HCEC 1CT (cell line): ENCODE measurements at places on chromosomes 2 and 18.

- DNase-seq = no peak
Observed at GRCh38 chr2:69570474-69570873, 73.1 kb downstream of the AAK1 start.

DNA sequence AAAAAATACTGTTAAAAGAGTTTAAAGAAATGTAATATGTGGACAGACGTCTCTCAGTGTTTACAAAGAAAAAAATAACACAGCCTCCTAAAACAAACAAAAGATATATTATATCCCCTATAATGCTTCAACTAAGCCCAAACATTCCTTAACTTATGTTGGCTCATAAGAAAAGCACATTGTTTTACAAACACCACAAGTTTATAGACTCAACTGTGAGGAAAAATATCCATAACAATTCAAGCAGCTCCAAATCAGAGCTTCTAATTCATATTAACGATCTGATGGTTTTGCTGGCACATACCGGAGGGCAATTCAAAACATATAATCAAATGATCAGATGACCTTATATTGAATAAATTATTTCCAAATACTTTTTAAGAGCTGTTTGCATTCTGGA lies 5.5 kb downstream of the LPIN2 start:
- no peak for DNase-seq

GRCh38 chr2:44200011-44200410 lies 31.3 kb downstream of the PPM1B start:
- DNase-seq = no peak

DNA sequence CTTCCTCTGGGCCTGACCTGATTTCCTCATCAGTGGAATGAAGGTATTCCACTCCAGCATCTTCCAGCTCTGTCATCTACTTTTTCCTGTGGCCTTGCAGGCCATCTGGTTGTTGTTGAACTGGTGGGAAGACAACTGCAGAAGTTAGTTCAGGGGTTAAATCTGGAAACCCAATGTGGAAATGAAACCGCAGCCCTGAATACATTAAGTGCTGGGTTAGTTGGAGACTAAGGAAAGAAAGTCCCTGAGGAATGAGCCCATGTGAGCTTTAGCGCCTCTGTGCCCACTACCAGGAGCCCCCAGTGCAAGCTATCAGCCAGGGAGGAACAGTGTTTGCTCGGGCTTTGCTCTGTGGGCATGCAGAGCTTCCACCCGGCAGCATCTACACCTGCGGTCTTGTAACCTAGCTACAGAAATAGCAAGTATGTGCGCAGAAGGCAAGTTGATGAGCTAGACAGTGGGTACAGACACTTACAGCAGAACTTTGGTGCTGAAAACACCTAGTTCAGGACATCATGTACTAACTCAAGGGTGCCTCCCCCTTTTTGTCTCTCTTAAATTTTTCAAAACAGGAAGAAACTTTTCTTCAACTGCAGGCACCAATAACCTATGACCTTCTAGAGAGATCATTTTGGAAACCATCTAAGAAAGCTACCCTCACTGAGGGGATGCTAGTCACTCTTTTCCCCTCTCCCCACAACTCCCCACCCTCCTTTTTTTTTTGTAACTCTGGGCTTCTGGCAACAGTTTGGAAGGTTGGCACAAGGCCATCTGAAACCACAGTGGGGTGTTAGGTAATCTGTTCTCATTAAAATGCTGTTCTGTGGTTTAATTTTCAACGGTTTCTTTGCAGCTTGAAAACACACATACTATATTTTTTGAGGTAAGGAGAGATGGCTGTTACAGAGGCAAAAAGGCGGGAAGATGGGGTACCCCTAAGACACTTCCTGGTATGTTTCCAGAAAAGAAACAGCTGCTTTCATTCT lies 18.3 kb upstream of the CXCR4 start:
- no peak for DNase-seq

GRCh38 chr18:71798986-71799673 lies 745.0 kb downstream of the CBLN2 start:
- DNase-seq = no peak

GRCh38 chr18:39486268-39486667 lies 1920.7 kb upstream of the CELF4 start:
- DNase-seq = no peak

DNA sequence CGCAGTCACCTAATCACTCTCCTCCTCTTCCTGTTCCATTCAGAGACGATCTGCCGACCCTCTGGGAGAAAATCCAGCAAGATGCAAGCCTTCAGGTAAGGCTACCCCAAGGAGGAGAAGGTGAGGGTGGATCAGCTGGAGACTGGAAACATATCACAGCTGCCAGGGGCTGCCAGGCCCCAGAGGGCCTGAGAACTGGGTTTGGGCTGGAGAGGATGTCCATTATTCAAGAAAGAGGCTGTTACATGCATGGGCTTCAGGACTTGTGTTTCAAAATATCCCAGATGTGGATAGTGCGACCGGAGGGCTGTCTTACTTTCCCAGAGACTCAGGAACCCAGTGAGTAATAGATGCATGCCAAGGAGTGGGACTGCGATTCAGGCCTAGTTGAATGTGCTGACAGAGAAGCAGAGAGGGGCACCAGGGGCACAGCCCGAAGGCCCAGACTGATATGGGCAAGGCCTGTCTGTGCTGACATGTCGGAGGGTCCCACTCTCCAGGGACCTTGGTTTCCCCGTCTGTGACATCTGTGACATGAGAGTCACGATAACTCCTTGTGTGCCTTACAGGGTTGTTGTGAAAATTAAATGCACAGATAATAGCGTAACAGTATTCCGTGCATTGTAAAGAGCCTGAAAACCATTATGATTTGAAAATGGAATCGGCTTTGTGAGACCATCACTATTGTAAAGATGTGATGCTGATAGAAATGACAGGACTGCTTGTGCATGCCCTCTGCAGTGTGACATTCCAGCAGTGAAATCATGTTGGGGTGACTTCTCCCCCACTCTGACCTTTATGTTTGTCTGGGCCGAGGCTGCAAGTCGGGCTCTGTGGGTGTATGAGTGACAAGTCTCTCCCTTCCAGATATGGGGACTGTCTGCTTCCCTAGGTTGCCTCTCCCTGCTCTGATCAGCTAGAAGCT lies 510 bp downstream of the IL1RN start:
- no peak for DNase-seq

- DNase-seq = peak; percentile 67
Observed at GRCh38 chr2:200127848-200128247, 172.5 kb downstream of the MAIP1 start.

DNA sequence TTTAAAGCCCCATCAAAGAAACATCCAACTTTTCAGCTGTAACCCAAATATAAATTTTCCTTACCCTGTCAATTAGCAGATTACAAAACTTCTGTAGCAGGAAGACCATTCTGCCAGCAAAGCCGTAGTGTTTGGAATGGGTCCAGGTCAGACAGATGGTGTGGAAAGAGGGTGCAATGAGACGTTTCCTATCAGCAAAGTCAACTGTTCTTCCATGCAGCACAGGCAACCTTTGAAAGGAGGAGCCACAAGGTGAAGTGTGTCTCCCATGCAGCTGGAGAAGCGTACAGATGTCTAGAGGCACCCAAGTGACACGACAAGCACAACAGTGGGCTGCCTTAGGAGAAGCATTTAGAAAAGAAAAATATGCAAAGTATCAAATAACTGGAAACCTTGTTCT lies 83.7 kb downstream of the SP3 start:
- peak; percentile 2 for DNase-seq

DNA sequence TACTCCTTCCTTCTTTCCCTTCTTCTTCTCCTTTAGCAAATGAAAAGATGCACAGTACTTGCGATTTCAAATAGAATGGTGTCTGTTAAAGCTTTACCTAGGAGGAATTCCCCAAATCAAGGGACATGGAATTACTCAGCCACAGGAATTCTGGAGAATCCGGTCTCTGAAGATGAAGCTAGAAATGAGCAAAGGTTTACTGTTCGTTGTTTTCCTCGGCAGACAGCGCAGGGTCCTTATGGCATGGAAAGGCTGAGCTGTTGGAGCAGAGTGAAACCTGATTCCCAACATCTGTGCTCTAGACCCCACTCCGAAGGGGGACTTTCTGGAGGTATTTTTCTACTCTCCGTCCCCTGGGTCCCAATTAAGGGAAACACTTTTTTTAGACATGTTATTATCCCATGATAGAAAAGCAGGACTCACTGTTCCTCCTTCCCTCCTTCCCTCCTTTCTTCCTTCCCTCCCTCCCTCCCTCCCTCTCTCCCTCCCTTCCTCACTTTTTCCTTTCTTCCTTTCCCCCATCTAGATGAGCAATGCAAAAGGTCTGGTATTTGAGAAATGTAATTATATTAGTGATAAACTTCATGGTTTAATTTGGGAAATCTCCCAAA lies 47.1 kb downstream of the CDCA7 start:
- DNase-seq = no peak

DNA sequence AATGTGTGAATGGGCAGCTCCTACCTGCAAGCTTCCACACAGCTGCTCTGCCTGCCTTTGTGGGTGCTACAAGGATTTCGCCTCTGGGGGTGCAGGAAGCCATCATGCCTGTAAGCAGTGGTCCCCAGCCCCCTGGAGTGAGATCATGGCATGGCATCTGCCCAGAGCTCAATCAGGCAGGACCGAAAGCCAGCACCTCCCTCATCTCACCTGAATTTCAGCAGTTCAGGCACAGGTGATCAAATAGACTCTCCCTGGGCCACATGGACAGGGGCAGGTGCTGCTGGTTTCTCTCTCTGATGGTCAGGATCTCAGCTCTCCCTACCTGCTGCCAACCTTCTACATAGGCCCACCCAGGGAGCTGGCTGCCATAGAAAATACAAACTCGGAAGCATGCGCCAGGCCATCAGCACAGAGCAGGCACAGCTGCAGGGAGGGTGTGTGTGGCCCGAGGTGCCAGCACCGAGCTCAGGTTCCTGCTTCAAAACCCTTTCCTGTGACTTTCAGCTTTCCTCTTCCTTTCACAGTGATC lies 133.2 kb upstream of the ID2 start:
- DNase-seq = no peak

DNA sequence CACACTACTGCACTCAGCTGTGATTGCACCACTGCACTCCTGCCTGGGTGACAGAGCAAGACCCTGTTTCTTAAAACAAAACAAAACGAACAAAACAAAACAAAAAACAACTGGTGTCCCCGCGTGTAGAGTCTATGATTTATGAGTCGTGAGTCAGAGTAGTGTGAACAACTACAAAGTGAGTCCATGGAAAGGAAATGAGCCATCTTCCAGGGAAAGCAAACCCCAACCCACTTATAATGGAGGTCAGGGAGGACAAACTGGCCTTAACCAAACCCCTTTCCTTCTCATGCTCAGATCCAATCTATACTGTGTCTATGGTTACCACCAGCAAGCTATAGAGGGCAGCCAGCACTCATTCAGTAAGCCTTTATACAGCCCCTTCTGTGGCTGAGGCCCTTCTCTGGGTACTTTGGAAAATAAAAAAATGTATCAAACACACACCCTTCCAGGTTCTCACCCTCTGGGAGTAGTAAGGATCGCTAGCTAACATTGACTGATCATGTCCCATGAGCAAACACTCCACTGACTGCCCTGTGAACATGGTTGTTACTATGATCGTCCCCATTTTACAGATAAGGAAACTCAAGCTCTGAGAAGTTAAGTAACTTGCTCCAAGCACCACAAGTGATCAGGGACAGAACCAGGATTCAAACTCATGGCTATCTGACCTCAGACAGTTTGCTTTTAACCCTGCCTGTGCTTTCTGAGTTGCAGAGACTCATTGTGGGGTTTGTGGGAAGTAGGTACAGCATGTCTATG lies 24.7 kb upstream of the COLEC12 start:
- DNase-seq = peak; percentile 86

GRCh38 chr2:222643134-222643533 lies 12.8 kb downstream of the FARSB start:
- no peak for DNase-seq

DNA sequence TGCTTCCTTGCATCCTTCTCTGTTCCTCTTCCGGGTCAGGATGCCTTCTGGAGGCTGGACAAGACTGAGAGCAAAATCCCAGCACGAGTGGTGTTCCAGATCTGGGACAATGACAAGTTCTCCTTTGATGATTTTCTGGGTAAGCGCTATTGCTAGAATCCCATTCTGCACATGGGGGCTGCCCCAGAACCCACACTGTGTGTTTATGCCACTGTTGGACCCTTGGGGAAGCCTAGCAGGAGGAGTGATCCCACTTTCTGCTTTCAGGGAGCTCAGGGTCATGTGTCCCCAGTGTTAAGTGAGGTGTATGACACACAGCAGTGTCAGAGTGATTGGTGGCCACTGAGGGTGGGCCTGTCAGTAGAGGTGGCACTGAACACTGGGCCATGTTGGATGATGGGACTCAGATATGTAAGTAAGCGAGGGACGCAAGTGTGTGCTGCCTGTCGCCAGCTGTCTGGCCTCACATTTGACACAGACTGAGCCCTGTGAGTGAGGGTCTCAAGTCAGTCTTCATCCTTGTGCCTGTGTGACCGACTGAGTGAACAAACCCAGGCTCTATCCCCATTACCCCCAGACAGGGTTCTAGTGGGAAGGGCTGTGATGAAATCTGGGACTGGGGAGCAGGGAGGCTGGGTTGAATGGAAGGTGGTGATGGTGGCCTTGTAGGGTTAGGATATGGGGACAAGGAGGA lies 220.9 kb downstream of the DYSF start:
- DNase-seq = no peak

- no peak for DNase-seq
Observed at GRCh38 chr2:186913870-186914269, 64.9 kb upstream of the ZSWIM2 start.

- DNase-seq = peak; percentile 65
Observed at GRCh38 chr2:230668184-230668938, 44.3 kb upstream of the CAB39 start.

DNA sequence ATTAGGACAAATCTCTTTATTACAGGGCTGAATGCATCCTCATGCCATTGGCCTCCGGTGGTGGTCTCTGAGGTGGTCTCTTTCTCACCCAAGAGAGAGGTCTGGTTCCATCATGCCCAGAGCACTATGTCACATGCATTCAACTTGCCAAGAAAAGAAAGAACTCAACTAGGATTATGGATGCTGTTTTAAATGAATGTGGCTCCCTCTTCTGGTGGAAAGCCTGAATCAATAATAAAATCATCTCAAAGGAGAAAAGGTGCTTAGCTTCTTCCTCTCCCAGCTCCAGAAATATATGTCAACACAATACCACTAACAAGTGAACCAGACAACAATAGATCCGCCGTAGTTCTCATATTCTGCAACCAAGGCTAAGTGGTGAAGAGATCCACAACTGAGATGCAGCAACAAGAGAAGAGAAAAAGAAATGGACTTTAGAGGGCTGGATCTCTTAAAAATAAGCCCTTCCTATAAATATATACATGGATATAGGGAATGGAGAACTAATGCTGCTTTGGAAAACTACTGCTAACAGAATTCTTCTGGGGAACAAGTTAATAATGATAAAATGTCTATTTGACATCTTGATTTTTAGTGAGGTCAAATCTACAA lies 396.8 kb downstream of the NCKAP5 start:
- DNase-seq = peak; percentile 64

- no peak for DNase-seq
Observed at GRCh38 chr2:162100579-162100978, 26.6 kb upstream of the DPP4 start.

DNA sequence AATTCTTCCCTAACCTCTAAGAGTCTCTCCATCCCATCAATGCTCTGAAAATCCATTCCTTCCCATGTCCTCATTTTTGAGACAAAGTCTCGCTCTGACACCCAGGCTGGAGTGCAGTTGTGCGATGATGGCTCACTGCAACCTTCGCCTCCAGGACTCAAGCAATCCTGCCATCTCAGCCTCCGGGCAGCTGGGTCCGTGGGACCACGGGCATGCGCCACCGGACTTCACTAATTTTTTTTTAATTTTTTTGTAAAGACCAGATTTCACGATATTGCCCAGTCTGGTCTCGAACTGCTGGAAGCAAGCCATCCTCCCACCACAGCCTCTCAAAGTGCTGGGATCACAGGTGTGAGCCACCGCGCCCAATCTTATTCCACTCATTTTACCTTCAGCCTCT lies 1.6 kb downstream of the FEZ2 start:
- no peak for DNase-seq
